ENCODE measurements at places on chromosomes 12 and 14.

DNA sequence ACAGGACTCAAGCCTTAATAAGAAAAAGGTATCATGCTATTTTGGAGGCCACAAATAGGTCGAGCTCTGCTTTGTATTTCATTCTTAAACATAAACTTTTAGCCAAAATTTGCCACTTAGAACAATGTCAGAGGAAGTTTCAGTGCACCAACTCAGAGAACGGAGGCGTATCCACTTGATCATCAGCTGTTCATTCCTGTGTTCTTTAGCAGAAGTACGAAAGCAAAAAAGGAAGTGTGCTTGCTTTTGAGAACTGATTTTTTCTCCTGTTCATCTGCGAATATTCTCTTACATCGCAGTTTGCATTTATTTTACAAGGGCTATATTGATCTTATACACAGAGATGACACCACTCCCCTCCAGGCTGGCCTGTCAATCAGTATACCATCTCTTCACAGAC is 188.6 kb upstream of the SOX5 start:
- no peak for DNase-seq

- peak; percentile 43 for DNase-seq
Observed at GRCh38 chr14:65462411-65462810, 49.9 kb downstream of the FUT8 start.

DNA sequence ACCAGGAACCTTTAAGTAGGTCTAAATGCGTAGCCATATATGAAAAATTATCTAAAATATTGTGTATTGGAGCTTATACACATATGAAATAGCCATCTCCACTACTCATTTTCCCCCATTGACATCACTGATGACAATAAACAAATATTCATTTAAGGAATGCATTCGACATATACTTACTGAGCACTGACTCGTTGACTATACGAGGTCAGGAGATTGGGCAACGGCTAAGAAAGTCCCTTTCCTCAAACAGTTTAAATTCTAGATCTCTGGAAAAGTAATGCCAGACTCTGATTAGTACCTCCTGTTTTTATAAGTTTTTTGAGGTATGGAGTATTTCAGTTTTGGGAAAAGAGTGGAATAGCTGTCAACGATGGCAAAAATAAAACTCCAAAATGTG is 139.4 kb upstream of the DIO2 start:
- no peak for DNase-seq

- no peak for DNase-seq
Observed at GRCh38 chr14:100722367-100722766, 4.3 kb upstream of the DLK1 start.

GRCh38 chr14:72613231-72613974 is 280.5 kb downstream of the DPF3 start:
- no peak for DNase-seq
